Fibroblast of skin of scalp (primary cell): ENCODE measurements at places on chromosomes 4 and X.

GRCh38 chrX:53442322-53442631, 8.1 kb upstream of the HSD17B10 start:
- DNase-seq: no peak

DNA sequence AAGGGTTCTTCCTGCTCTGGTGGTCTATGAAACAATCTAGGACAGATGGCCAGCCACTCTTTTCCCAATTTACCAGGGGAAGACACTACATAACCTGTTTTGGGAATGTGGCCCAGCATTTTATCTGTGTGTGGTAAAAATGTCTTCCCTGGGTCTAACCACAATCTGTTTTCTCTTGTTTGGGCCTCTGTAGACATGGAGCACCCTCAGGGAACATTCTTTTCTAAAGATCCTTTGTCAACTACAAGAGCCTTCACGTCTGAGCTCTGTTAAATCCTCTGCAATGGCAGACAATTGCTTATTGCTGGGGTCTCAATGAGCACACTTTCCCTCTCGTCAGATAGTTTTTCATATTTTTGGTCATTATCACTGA, 35.5 kb downstream of the PLAC1 start:
- DNase-seq: peak; percentile 66

DNA sequence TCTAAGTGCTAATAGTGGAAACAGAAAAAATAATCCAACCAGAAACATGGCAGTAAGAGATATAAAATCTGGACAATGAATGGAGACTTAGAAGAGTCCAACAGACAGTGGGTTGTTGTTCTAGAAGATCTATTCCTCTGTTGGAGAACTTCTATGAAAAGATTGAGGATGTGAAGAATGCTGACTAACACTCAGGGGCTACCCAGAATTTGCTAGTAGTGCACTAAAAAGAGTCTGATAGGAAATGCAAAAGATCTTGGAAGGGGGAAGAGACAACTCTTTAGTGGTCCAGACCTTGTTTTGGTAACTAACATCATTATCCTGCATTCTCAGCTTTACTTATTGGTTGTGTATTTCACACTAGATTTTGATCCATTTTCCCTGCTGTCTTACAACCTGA, 77.9 kb downstream of the SMARCA1 start:
- DNase-seq: no peak

GRCh38 chr4:146051728-146052391, 113.2 kb upstream of the ZNF827 start:
- DNase-seq: peak; percentile 89

GRCh38 chr4:176230836-176231235, 35.5 kb upstream of the SPATA4 start:
- no peak for DNase-seq

- DNase-seq: no peak
These were observed 86.0 kb upstream of the TET2 start for GRCh38 chr4:105060628-105061027.

GRCh38 chr4:174650711-174651355, 128.5 kb upstream of the HPGD start:
- no peak for DNase-seq

DNA sequence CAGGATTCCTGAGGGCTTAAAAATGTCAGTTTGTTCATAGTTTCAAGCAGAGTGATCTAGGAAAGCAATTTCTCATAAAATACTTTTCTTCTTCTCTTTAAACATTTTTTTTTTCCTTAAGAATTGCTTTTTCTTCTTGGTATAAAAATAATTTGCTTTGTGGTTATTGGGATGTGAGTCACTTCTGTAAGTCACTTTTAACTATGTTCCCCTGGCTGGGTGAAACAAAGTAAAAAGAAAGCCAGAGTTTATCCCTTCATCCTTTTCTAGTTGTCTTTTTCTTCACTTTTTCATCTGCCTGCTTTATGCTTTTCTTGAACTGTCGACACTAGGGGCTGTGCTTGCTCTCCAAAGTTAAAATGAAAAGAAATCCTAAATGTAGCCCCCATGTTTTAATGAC, 33.5 kb downstream of the ARSJ start:
- peak; percentile 82 for DNase-seq

DNA sequence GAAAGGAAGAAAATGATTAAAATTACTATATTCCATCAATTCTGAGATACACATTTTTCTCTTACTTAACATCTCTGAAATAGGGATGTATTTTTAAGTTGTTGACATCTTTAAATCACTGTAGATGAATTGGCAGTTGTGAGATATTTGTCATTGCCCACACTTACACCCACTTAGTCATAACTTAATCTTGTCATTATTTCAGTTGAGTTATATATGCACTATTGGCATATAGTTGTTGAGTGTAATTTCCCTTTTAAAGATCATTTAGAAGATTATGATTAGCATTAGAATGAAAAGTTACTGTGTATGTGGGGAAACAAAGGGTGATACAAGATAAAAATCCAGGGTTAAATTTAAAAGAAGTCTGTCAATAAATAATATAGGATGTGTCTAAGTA, 2.2 kb downstream of the AIMP1 start:
- no peak for DNase-seq

DNA sequence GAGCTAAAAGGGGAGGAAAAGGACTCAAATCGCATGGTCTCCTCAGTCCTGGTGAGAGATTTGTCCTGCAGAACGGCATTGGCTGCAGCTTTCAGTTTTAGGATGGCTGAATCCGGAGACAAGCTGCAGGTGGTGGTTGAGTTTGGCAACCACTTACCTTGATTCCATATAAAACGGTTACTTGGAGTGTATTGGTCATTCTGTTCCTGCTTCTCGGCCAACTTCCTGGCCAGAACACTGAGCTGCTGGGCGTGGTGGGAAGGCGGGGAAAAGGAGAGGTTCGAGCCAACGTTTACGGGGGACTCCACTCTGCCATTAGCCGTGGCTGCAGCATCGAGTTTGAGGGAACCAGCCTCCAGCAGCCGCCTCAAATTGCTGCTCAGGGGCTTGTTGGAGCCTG, 36.1 kb downstream of the ZNF827 start:
- DNase-seq: no peak

GRCh38 chr4:99156992-99157391, 12.9 kb upstream of the ADH4 start:
- no peak for DNase-seq

DNA sequence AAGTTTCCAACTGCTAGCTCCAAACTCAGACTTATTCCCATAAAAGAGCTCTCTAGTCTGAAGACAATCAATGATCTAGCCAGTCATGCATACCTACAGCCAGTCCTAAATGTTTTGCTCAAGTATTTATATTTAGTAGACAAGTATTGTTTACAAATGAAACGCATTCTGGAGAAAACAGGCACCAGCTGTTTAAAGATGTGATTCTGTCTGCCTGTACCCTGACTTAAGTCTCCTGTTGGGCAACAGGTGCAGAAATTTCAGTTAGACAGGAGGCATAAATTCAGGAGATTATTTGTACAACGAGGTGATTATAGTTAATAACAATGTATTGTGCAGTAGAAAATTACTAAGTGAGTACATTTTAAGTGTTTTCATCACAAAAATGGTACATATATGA, 28.9 kb downstream of the LNX1 start:
- DNase-seq: no peak

- no peak for DNase-seq
These were observed 563.5 kb downstream of the PCDH7 start for GRCh38 chr4:31283679-31284078.

GRCh38 chr4:81227968-81228367, 12.9 kb upstream of the PRKG2 start:
- no peak for DNase-seq

GRCh38 chr4:47936336-47936735, 22.0 kb upstream of the NFXL1 start:
- no peak for DNase-seq

DNA sequence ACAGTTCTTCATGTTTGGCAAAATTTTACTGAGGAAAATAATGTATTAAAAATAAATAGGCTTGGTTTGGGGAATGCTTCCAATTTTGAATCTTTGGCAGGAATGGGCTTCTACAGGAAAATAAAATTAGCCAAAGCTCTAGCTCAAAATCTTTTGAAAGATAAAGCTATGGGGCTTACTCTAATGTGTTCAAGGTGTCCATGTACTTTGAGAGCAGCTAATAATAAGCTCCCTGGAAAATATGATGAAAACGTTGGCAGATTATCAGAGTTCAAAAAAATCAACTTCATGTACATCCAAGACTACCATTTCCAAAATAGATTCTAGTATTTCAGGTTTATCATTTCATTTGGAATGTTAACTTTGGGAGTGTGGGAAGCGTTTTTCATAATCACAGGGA, 158.4 kb downstream of the EMCN start:
- no peak for DNase-seq
